ENCODE measurements at places on chromosomes 5 and 9.

DNA sequence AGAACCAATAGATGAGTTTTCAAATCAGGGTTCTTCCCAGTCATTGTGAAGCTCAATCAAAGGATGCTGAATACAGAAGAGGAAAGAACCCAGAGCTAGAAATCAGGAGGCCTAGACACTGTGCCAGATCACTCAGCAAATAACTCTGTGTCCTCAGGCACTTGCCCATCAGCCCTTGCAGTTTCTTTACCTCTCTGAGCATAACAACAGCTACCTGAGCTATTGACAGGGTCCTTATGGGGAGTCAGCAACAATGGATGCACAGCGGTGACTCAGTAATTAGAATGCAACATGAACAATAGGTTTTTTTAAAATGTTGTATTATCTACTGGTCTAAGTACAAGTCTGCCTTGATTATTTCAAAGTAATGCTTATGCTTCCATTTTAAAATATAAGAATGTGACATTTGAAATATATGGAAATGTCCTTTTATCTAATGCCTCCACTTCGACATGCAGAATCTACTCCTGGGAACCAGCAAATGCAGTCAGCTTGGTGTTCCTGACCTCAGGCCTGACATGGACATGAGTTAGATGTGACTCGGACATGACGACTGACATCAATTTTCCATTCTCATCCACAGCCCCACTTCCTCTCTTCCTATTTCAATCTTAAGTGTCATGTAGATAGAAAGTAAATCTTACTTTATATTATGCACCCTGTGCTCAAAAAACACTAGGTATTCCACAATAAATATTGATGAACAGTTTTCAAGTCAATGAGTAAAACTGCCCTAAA lies 155.0 kb downstream of the TLE1 start:
- no peaks in the 10 kb centered on the region for H3K36me3 ChIP-seq
- H3K4me3 ChIP-seq: no peak overlapping the region
- no peaks in the 10 kb centered on the region for H3K27me3 ChIP-seq
- H3K4me1 ChIP-seq: peaks cover 30% of the 10 kb centered on the region

- no peaks in the 10 kb centered on the region for H3K27me3 ChIP-seq
- no peak overlapping the region for H3K4me3 ChIP-seq
- H3K4me1 ChIP-seq: no peaks in the 10 kb centered on the region
- no peak overlapping the region for H3K27ac ChIP-seq
Observed at GRCh38 chr5:60259730-60260129, 366.2 kb upstream of the PDE4D start.

DNA sequence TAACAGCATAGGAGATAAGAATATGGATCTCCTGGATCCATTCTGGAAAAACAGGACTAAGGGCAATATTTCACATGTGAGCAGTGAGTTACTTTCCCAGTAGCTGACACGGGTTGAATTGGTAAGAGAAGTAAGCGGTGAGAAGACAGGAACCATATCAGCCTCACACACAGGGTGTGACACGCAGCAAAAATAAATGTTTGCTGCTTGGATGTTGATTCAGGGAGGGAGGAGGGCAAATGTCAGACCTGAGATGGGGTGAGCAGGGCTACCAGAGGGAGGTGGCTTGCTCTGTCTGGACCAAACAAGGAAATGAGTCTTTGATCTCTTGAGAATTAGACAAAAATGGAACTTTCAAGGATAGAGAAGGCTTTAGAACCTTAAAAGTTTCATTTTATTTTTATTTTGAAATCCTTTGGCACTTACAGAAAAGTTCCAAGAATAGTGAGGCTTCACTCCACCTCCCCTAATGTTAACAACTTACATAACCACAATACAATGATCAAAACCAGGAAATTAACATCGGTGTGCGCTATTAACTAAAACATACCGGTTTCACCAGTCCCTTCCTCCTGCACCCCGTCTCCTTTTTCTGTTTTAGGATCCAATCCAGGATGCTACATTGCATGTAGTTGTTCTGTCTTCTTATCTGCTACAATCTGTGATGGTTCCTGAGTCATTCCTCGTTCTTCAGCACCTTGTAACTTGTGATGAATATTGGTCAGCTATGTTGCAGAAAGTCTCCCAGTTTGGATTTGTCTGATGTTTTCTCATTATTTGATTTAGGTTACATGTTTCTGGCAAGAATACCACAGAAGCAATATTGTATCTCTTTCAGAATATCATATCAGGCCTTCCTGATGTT lies 20.5 kb upstream of the ARHGEF28 start:
- no peaks in the 10 kb centered on the region for H3K36me3 ChIP-seq
- H3K27me3 ChIP-seq: no peaks in the 10 kb centered on the region
- DNase-seq: no peak
- no peaks in the 10 kb centered on the region for H3K4me1 ChIP-seq

GRCh38 chr9:70495514-70495913 lies 81.1 kb upstream of the KLF9 start:
- no peaks in the 10 kb centered on the region for H3K36me3 ChIP-seq
- no peaks in the 10 kb centered on the region for H3K27me3 ChIP-seq
- no peak overlapping the region for H3K4me3 ChIP-seq
- H3K27ac ChIP-seq: no peak overlapping the region

DNA sequence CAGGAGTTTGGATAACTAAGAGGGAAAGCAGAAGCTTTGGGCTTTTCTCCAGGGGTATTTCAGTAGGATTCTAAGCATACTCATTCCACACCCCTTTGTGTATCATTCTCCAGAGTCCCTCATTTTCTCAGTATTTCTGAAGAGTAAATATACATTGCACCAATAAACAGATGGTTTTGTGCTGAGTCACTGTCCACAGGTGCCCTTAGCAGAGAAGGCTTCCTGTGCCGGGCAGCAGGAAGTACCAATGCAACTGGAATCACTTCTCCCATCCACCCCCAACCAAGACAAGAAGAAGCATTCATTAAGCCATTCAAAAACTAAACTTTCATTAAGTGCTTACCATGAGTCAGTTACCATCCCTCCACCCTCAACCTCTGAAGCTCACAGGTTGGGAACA lies 3.6 kb upstream of the CCNJL start:
- H3K36me3 ChIP-seq: no peaks in the 10 kb centered on the region
- no peak overlapping the region for H3K27ac ChIP-seq
- peaks cover 4% of the 10 kb centered on the region for H3K4me1 ChIP-seq
- H3K4me3 ChIP-seq: no peak overlapping the region
- DNase-seq: no peak
- H3K27me3 ChIP-seq: peaks cover 32% of the 10 kb centered on the region

DNA sequence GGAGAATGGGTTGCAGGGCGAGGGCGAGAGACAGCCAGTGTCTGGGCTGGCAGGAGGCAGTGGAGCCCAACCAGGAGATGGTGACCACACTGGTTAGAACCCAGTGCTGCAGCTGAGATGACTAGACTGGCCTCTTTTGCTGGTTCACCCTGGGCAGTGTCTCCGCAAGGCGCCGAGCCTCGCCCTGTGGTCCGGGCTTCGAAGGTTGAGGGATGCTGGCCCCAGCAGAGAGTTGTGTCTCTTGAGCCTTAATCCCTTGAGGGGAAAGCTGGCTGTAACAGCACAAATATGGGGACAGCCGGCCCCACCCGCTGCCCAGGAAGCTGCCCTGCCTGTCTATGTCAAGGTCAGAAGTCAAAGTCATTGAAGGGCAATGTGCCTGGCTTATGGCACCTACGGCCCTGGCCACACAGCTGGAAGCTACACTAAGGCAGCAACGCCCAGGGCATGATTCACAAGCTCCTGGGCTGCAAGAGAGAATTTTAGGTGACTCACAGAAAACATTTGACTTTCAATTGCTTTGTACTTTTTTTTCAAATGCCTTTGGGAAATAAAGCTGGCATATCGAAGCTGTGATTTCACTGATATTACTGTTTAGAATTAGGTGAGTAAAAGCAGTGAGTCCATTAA lies 33.3 kb downstream of the NKX2-5 start:
- H3K4me1 ChIP-seq: no peaks in the 10 kb centered on the region
- DNase-seq: no peak
- no peaks in the 10 kb centered on the region for H3K36me3 ChIP-seq
- no peak overlapping the region for H3K27ac ChIP-seq

DNA sequence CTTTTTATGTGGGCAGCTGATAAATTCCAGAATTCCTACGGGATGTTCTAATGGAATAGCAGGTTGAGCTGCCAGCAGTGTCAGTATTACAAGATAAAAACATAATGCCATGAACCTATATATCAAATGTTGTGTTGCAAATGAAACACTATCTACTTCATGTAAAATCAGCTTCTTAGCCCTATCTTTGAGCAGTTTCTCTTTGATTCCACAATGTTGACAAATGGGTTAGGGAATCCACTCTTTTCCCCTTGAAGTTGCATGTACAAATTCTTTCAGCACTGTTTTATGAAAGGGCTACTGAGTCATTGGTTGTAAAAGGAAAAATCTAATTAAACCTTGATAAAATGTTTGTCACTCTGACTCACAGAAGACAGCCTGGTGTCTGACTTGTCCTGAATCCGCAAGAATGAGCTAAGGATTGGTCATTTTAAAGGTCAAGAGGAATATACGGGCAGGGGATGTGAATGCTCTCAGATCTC lies 950.6 kb upstream of the NUDT12 start:
- no peak overlapping the region for H3K4me3 ChIP-seq
- H3K27me3 ChIP-seq: no peaks in the 10 kb centered on the region
- H3K4me1 ChIP-seq: no peaks in the 10 kb centered on the region

GRCh38 chr9:248278-248961 lies 33.8 kb downstream of the DOCK8 start:
- H3K27me3 ChIP-seq: no peaks in the 10 kb centered on the region
- no peaks in the 10 kb centered on the region for H3K36me3 ChIP-seq
- no peak for DNase-seq
- H3K4me3 ChIP-seq: no peak overlapping the region

- DNase-seq: no peak
- no peaks in the 10 kb centered on the region for H3K27me3 ChIP-seq
- no peak overlapping the region for H3K27ac ChIP-seq
Observed at GRCh38 chr5:19880859-19881436, 107.1 kb downstream of the CDH18 start.

DNA sequence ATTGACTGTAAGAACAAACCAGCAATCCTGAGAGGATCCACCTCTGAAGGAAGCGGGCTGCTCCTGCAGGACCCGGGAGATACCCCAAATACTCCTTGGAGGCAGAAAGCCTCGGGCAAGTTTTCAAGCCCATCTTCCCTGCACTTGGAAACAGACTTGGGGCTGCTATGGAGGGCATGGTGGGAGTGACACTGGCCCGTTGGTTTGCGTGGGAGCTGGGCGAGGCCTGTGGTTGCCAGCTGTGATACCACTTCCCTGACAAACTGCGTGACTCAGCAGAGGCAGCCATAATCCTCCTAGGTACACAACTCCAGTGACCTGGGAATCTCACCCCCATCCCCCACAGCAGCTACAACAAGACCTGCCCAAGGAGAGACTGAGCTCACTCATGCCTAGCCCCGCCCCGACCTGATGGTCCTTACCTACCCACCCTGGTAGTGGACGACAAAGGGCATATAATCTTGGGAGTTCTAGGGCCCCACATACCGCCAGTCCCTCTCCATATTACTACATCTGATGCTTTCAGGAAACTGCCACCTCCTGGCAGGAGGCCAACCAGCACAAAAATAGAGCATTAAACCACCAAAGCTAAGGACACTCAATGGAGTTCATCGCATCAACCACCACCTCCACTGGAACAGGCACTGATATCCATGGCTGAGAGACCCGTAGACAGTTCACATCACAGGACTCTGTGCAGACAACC lies 38.1 kb upstream of the VLDLR start:
- H3K27me3 ChIP-seq: no peaks in the 10 kb centered on the region
- H3K4me1 ChIP-seq: no peaks in the 10 kb centered on the region
- H3K4me3 ChIP-seq: no peak overlapping the region

GRCh38 chr9:99162759-99163364 lies 57.9 kb downstream of the TGFBR1 start:
- no peaks in the 10 kb centered on the region for H3K36me3 ChIP-seq
- H3K27ac ChIP-seq: no peak overlapping the region
- no peak overlapping the region for H3K4me3 ChIP-seq
- DNase-seq: no peak
- peaks cover 2% of the 10 kb centered on the region for H3K27me3 ChIP-seq
- no peaks in the 10 kb centered on the region for H3K4me1 ChIP-seq

GRCh38 chr5:164518067-164518740 lies 1012.8 kb downstream of the MAT2B start:
- no peaks in the 10 kb centered on the region for H3K4me1 ChIP-seq
- no peaks in the 10 kb centered on the region for H3K36me3 ChIP-seq
- H3K4me3 ChIP-seq: no peak overlapping the region
- H3K27ac ChIP-seq: no peak overlapping the region

- H3K4me3 ChIP-seq: peak overlapping the region; percentile 75
- H3K27me3 ChIP-seq: peaks cover 5% of the 10 kb centered on the region
- no peaks in the 10 kb centered on the region for H3K36me3 ChIP-seq
- no peak for DNase-seq
- peaks cover 51% of the 10 kb centered on the region for H3K4me1 ChIP-seq
- H3K27ac ChIP-seq: peak overlapping the region; percentile 100
Observed at GRCh38 chr9:129177443-129177790, 644 bp downstream of the IER5L start.

GRCh38 chr5:157732596-157733262 lies 1.5 kb downstream of the THG1L start:
- H3K4me3 ChIP-seq: no peak overlapping the region
- H3K36me3 ChIP-seq: peaks cover 48% of the 10 kb centered on the region
- H3K27me3 ChIP-seq: no peaks in the 10 kb centered on the region
- DNase-seq: no peak

- H3K27me3 ChIP-seq: no peaks in the 10 kb centered on the region
- no peak overlapping the region for H3K4me3 ChIP-seq
- no peak for DNase-seq
- no peaks in the 10 kb centered on the region for H3K36me3 ChIP-seq
- peaks cover 22% of the 10 kb centered on the region for H3K4me1 ChIP-seq
Observed at GRCh38 chr5:78615697-78616096, 32.9 kb downstream of the LHFPL2 start.

DNA sequence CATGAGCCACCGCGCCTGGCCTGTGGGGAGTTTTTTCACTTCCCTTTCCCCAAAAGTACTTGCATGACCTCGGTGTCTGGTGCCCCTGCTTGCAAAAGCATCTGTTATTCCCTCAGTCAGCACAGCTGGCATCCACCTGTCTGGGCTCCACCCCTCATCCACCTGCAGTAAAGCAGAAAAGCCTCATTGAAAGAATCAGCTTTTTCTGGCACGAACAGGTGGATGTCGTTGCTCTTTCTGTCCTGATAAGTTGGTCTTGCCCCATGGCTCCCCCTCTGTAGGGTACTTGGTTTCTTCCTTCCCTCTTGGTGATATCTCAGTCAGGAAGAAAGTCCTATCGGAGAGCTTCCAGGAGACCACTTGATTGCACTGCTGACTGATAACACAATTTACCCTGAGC lies 37.4 kb downstream of the WWC1 start:
- H3K36me3 ChIP-seq: no peaks in the 10 kb centered on the region
- no peak overlapping the region for H3K27ac ChIP-seq
- no peak overlapping the region for H3K4me3 ChIP-seq
